NCI-H1930 (cell line): ENCODE measurements at places on chromosomes 5 and 9.

DNA sequence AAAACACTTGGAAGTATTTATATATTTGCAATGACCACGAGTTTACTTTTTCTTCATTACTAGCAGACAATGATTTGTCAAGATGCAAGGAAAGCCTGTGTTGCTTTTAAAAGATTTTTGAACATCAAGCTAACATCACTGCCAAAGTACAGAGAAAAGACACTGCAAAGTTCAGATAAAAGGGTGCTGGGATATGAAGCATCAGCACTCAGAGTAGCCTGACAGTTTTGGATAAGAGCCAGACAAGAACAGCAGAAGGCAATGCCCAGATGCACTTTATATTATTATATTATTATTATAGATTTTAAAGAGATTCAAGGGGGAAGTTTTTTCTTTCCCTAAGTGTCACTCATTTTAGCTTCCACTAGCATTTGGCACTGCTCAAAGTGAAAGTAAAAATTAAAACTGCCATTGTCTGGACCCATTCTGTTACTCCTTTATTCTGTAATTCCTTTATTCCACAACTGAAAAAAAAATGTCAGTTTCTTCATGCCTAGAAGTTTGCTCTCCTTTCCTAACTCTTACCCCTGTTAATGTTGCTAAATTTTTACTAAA, 240.6 kb downstream of the EFNA5 start:
- no peak for DNase-seq

DNA sequence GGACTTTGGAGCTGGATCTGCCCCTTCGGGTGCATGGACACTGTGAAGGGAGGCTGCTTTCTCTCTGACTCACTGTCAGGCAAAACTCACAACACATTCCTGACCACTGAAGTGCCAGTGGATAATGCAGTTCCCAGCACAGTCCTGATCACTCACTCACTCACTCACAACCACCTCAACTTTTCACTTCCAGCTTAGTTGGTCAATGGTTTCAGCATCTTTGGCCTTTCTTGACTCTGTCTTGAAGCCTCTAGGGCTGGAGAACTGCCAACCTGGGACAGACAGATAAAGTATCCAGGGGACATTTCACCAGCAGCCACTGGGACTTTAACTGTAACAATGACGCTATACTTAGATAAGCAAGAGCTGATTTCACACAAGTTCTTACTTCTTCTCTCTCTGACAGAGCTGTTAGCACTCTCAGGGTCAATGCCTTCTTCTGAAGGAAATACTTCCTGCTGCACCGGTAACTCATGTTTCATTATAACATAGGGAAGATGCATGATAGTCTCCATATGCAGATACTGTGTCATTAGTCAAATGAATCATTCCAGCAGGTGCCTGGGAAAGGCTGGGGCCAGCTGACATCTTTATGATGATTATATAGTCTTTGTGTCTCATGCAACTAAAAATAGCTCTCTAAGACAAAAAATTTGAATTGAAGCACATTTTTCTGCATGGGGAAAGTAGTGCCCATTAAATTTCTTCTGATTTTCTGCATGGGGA, 499.0 kb downstream of the SEMA5A start:
- DNase-seq, result no peak

- no peak for DNase-seq
Measured at GRCh38 chr9:72827950-72828731, 124.7 kb downstream of the ALDH1A1 start.

GRCh38 chr5:146073239-146073900, 32.0 kb downstream of the PLAC8L1 start:
- no peak for DNase-seq

DNA sequence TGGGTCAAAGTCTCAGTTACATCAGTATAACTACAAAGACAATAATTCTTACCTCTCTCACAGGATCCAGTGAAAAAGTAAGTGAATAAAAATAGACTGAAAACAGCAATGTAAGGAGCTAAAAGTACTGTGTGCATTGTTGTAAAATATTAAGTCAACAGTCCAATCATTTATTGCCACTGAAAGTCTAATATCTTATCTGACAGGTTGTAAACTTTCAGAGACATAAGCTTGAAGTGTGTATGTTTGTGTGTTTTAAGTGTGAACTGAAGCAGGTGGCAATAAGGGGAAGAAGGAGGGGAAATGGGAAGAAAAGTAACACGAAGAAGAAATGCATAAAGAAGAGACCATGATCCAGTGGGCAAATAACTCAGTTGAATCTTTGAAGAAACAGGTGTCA, 229.7 kb upstream of the TAS2R1 start:
- DNase-seq, result no peak

GRCh38 chr9:129239946-129240490, 62.0 kb upstream of the IER5L start:
- no peak for DNase-seq

- DNase-seq, result no peak
Measured at GRCh38 chr9:131060900-131061630, 35.3 kb upstream of the AIF1L start.

DNA sequence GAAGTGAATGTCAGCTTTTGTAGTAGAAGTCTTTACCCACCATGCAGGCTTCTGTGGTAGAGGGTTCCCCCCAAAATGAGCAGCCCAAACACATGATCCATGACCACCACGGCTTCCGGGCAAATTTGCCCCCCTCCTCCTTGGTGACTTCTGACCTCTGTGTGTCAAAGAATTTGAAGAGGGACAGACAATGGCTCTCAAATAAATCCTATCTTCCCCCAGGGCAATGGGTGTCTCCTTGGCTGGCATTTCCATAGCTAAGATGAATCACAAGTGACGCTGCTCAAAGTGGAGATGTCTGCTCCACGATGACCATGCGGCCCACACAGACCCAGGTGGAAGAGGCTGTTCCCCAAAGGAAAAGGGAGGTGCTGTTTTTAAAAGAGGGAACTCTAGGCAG, 30.2 kb upstream of the BOD1 start:
- no peak for DNase-seq

DNA sequence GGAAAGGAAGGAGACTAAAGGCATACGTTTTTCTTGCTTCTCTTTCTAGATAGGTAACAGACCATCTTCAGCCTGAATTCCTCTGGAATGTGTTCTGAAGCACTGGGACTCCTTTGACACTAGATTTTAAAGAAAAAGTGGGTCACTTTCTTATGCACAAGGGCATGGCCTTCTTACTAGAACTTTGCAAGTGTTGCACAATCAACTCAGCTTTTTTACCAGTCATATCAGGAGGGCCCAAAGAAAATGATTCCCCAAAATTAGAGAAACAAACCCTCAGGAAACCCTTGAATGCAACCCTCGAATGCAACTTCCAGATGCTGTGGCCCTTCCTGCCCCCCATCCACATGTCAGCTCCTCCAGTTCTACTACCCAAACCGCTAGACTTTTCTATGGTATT, 93.9 kb downstream of the YTHDC2 start:
- no peak for DNase-seq

- DNase-seq, result no peak
Measured at GRCh38 chr5:55582256-55582655, 47.5 kb upstream of the PLPP1 start.

- DNase-seq, result no peak
Measured at GRCh38 chr9:38012767-38013450, 56.1 kb downstream of the SHB start.

GRCh38 chr9:38042626-38043357, 26.2 kb downstream of the SHB start:
- no peak for DNase-seq

GRCh38 chr9:111805830-111806241, 11.1 kb upstream of the SHOC1 start:
- DNase-seq, result no peak

DNA sequence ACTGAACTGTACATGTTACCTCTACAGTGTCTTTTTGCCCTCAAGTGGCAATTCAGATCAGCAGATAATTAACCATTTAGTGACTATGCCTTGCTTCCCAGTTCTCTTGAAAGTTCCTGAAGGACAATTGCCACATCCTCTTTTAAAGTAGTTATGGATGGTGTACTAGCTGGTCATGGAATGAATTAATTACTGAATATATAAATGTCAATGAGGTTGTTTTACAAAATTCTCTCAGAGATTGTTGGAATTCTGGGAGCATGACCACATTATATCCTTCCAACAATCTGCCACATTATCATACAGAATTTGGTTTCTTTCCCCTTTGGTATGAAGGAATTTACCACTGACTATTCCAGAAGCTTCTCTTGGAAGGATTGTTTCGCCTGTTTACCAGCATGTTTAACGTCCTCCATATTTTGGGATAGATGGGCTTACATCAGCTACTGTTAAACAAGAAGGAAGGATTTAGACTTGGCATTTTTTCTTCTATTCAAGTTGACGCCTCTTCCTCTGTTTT, 176.4 kb downstream of the CD180 start:
- DNase-seq, result no peak

- DNase-seq, result no peak
Measured at GRCh38 chr9:72891043-72891442, 61.8 kb downstream of the ALDH1A1 start.

- DNase-seq, result no peak
Measured at GRCh38 chr9:107363516-107364152, 80.6 kb downstream of the RAD23B start.

DNA sequence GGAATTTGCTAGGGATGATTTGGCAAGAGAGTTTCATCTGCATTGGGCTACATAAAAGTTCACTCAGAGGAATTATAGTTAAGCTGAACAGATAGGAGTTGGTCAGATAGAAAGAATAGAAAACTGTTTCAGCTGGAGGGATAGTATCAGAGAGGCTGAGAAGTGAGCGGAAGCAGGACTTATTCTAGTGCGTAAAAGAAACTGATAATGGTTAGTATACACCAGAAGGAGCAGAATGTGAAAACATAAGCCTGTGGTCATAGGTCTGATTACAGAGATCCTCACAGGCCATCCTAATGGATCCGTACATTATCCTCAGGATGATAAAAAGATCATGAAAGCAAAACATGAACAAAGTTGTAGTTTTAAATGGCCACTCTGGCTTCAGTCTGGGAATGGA, 585.2 kb downstream of the BRINP1 start:
- no peak for DNase-seq

- DNase-seq, result no peak
Measured at GRCh38 chr9:111966124-111966723, 69.6 kb downstream of the UGCG start.
